Airway epithelial cell (primary cell): ENCODE measurements at places on chromosomes 1 and 21. TPM values are rescaled to one million over a fixed set of nuclear protein-coding genes. Genes with fewer than 3 reads are reported as not detected.

CYP4A11 gene
- total RNA-seq, result not detected in 2 replicates

ERG gene
- total RNA-seq, result 0.14 TPM in 1 of 2 replicates, not detected in the other

GJA9 gene
- total RNA-seq, result not detected in 2 replicates

FAM110D gene
- not detected in 2 replicates for total RNA-seq

INTS3 gene
- total RNA-seq, result 22.5 and 25.0 TPM in 2 replicates

GAS5 gene
- total RNA-seq, result 458 and 498 TPM in 2 replicates

PTPRF gene
- total RNA-seq, result 152 and 214 TPM in 2 replicates

HLX gene
- 0.42 and 2.5 TPM in 2 replicates for total RNA-seq

SNX27 gene
- 10.6 and 16.1 TPM in 2 replicates for total RNA-seq

ZNF678 gene
- total RNA-seq, result 2.4 and 3.9 TPM in 2 replicates

MR1 gene
- total RNA-seq, result 13.1 and 21.7 TPM in 2 replicates

DPYD gene
- total RNA-seq, result 3.3 and 4.4 TPM in 2 replicates

PTPN7 gene
- total RNA-seq, result not detected in 2 replicates

AMIGO1 gene
- 0.19 and 0.56 TPM in 2 replicates for total RNA-seq

LCE1D gene
- total RNA-seq, result not detected in 2 replicates

C1orf141 gene
- not detected in 2 replicates for total RNA-seq

LMOD1 gene
- total RNA-seq, result not detected in 2 replicates

FCRL3 gene
- not detected in 2 replicates for total RNA-seq

CLCNKB gene
- not detected in 2 replicates for total RNA-seq

CHI3L2 gene
- total RNA-seq, result 0.28 TPM in 1 of 2 replicates, not detected in the other

RGL1 gene
- 2.0 and 2.1 TPM in 2 replicates for total RNA-seq

SDF4 gene
- 130 TPM in 2 replicates for total RNA-seq

PDPN gene
- total RNA-seq, result 18.9 and 22.6 TPM in 2 replicates

CDC73 gene
- 13.5 and 20.5 TPM in 2 replicates for total RNA-seq

WASF2 gene
- total RNA-seq, result 47.9 and 62.5 TPM in 2 replicates

KPRP gene
- not detected in 2 replicates for total RNA-seq

C1QB gene
- not detected in 2 replicates for total RNA-seq

SYT2 gene
- under 0.01 TPM in 1 of 2 replicates, not detected in the other for total RNA-seq

FCGR2B gene
- not detected in 2 replicates for total RNA-seq

DIO1 gene
- 0.35 TPM in 1 of 2 replicates, not detected in the other for total RNA-seq

CZIB gene
- total RNA-seq, result 27.5 and 37.2 TPM in 2 replicates
